ENCODE measurements at places on chromosomes 4 and X.

GRCh38 chrX:17456526-17456925 is 81.5 kb downstream of the NHS start:
- DNase-seq = no peak

DNA sequence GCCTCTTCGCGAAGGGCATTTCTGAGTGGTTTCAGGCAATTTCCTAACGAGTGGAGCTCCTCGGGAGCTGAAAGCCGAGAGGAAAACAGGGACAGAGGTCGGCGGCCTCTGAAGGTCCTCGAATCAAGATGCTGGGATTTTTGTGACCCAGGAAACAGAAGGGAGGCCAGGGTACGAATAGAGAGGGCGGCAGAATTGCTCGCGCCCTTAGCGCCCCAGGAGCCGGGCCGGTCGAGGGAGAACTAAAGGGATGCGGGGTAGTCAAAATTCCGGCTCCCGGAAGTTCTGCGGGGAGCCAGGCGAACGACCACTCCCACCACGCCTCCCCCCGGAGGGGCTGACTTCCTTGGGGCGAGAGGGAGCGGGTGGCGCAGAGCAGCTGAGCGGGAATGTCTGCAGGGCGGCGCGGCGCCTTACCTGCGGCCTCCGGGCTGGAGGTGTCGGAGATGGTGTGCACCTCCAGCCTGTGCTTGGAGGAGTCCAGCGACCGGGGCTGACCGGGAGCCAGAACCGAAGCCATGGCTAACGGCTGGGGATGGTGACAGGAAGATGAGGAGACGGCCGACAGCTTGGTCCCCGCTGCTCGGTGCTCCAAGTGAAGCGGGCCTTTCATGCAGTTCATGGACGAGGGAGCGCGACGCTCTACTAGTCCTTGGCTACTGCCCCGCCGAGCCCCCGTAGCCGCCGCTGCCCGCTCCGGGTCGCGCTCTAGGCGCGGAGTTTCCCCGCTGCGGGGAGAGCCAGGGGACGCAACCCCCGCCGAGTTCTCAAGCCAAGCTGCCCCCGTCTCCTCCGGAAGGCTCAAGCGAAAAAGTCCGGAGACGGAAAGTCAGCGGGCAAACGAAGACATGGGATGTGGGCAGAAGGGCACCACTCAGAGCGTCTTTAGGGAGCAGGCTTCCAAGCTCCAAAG is 782 bp downstream of the PITX2 start:
- no peak for DNase-seq

GRCh38 chrX:28590396-28590795 is 3.1 kb downstream of the IL1RAPL1 start:
- no peak for DNase-seq

- no peak for DNase-seq
Measured at GRCh38 chr4:140944572-140944971, 188.4 kb upstream of the TBC1D9 start.

- no peak for DNase-seq
Measured at GRCh38 chr4:57119054-57119651, 9.0 kb upstream of the IGFBP7 start.

GRCh38 chr4:95549246-95550114 is 707 bp upstream of the UNC5C start:
- DNase-seq = peak; percentile 78

- no peak for DNase-seq
Measured at GRCh38 chr4:2390784-2391421, 27.5 kb downstream of the ZFYVE28 start.

DNA sequence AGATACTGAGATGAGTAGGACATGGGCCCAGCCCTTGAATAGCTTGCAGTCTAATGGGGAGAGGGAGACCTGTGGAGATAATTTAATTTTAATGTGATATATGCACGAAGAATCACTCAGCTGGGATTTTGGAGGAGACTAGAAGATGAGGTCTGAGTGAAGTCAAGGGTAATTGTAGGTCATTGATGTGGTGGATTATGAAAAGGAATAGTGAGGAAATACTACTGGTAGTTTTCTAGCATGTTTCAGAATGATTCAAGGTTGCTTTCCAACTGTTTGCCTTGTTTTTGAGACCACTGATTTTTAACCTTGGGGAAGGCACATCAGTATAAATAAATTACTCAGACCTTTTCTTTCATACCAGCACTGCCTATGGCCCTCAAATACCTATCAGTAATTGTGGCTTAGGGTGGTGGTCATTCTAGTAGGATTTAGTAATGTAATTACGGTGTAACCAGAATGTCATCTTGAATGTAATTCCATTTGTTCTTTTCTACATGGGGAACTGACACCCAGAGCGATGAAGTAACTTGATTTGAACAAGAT is 25.6 kb downstream of the PTTG2 start:
- DNase-seq = no peak

GRCh38 chrX:136671006-136671610 is 23.1 kb downstream of the CD40LG start:
- DNase-seq = no peak

DNA sequence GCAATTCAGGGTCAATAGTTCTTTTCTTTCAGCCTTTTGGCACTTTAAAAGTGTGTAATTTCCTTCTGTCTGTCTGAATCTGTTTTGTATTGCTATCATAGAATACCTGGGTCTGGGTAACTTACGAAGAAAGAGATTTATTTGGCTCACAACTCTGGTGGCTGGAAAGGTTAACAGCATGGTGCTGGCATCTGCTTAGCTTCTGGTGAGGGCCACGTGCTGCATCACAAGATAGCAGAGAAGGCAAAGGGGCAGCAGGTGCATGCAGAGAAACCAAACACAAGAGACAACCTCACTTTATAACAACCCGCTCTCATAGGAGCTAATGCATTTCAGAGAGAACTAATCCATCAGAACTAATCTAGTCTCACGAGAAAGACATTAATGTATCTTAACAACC is 18.8 kb downstream of the RGN start:
- DNase-seq = no peak

GRCh38 chrX:39324233-39324930 is 523.1 kb downstream of the MID1IP1 start:
- no peak for DNase-seq

DNA sequence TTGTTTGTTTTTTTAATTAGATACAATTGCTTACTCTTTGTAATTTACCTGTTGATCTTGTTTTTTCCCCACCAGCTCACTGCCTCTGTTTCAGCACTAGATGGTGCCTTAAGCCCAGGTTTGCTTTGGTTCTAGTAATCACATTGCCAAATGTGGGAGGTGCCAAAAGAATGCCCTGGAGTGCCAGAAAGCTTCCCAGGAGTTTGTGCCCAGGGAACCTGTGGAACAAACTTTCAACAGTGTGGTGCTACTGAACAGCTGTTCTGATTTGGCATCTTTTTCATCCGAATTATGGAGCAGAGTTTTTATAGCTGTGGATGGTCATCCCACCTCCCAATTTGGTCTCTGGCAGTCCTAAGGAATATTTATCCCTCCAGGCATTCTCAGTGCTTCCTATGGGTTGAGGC is 1000.7 kb downstream of the STIM2 start:
- no peak for DNase-seq

DNA sequence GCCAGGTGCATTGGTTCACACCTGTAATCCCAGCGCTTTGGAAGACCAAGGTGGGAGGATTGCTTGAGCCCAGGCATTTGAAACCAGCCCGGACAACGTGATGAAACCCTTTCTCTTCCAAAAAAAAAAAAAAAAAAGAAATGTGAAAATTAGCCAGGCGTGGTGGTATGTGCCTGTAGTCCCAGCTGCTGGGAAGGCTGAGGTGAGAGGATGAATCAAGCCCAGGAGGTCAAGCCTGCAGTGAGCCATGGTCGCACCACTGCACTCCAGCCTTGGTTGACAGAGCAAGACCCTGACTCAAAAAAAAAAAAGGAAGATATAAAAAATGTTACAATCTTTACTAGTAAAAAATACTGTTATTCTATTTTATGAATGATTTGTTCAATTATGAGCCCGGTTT is 5.9 kb downstream of the FAM199X start:
- no peak for DNase-seq

DNA sequence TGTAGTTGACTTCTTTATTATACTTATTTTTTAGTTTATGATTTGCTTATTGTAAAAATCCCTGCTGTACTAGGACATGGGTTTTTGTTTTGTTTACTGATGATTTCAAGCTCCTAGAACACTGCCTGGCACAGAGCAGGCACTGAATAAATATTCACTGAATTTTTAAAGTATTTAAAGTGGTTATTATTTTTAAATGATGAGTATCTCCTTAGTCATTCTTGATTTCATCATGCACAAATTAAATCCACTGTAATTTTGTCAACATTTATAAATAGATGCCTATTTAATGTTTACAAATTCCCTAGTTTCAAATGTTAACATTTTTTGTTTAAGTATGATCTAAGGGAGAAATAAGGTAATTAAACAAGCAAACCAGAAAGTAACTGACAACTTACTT is 367.9 kb upstream of the SLIT2 start:
- no peak for DNase-seq

DNA sequence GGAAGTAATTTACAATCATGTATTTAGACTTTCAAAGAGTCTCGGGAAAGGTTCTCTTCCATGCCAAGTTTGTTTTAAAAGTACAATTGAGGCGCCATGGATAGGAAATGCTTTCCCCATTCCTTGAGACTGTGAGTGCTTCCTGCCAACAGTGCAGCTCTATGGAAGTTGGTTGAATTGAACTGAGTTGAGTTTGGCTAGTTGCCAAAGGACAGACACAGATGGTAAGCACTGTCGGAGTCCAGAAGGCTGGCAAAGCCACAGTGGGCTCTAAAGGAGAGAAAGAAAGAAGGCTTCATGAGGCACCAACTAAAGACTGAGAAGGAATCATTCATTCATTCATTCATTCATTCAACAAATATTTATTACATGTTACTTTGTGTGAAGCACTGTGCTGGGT is 4.3 kb upstream of the KCNE5 start:
- DNase-seq = no peak

DNA sequence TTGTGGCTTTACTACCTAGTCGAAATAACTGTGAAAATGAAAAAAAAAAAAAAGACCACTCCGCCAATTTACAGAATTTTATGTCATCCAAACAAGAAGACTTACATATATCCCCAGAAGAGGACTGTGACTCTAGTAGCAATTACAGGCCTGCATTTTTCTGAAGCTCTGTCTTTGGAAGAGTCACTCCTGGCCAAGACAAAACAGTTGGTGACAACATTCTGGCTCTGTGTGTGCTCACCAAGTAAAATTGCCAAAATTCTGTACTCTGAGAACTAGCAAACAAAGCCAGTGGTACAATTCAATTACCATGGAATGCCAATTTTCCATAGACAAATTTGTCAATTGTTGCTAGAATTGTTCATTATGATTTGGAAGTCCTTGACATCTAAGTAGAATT is 311.1 kb downstream of the PDGFC start:
- DNase-seq = no peak

- DNase-seq = no peak
Measured at GRCh38 chr4:21882051-21882839, 66.3 kb downstream of the KCNIP4 start.

DNA sequence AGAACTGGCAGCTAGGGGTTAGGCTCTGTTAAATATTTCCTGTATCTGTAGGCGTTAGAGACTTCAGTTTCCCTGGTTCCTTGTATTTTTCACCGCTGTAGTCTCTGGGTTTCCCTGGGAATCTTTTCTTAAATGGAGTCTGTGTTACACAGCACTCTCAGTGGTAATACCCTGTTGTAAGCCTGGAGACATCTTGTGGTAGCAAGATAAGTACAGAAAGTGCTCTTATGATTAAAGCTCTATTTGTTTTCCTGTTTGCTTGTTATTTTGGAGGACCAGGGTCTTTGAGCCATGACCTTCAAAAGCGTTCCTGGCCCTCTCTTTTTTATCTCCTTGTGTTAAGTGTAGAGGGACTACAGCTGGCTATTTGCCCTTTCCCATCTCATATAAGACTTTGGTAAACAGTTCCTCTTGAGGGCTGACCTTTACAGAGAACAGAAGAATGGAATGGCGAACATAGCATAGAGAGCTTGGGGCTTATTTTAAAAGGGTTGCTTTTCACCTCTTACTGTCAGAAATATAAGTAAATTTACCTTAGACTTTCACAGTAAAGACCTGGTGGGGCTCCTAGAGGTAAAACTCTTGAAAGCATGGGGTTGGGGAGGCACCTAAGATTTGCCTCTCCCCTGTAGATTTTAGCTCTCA is 782.5 kb downstream of the FAT4 start:
- DNase-seq = no peak

GRCh38 chrX:101605728-101606127 is 12.1 kb downstream of the ARMCX6 start:
- no peak for DNase-seq

DNA sequence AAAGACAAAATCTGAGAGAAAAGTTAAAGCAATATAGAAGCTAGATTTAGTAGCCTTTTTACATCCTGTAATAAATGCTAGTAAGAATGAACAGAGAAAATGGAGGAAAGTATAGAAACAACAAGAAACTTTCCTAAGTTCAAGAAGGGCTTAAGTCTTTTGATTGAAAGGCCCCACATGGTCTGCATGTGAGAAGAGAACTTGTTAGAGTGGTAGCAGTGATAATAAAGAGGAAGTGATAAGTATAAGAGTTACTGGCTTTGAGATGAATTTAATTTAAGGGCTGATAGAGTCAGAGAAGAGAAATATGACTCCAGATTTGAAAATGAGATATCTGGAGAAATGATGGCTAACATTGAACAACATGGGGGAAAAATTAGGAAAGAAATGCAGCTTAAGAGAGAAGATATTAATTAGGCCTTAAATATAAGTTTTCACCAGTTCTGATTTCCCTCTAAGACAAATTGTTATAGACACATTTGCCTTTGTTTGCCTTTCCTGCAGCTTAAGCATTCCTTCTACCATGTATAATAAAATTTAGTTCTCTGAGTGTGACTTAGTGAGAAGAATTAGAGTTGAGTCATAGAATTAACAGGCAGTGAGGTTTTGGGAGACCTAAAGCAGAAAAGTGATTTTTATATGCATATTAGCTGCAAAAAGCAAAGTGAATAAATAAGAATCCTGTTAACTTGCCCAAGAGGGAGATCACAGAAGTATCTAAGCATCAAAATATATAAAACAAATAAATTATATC is 18.4 kb downstream of the ZFX start:
- no peak for DNase-seq

- no peak for DNase-seq
Measured at GRCh38 chr4:25320336-25320735, 7.8 kb downstream of the ZCCHC4 start.

- DNase-seq = no peak
Measured at GRCh38 chr4:179768996-179769395, 2326.8 kb upstream of the AGA start.

All from suppressor macrophage treated with lipopolysaccharide for 4 hours (primary cell).